ENCODE measurements at places on chromosomes 13 and 19.
A peak's percentile ranks its signal among the peaks of the same experiment; 100 is the strongest.

DNA sequence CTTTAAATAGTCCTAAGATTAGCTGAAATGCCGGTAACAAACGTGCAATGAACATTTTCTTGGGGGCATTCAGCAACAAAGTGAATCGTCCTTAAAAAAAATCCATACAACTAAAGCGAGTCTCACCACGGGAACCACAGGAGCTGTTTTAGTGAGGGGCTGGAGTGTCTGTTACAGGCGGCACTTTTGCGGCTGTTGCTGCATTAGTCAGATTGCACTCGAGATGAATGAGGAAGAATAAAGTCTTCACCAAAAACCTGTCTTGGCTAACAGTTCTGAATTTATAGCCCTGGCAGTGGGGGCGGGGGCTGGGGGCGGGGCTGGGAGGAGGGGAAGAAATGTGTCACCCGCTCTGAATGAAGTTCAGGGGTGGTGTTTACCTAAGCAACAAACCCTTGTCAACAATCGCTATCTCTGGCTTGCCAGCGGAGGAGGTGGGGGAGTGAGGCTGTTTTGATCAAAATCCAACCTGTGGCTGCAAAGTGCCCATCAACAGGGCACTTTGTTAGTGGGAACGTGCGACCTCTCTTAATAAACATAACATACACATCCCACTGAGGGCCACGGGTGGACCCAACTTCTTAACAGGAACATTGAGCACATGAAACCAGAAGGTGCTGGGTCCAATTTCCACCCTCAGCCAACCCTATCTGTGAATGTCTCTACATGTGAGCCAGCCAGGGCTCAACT is 44.5 kb downstream of the RFX2 start:
- DNase-seq = peak; percentile 65

GRCh38 chr13:49622174-49622946 is 5.9 kb upstream of the ARL11 start:
- DNase-seq = no peak

GRCh38 chr13:24692561-24692960 is 12.4 kb downstream of the ATP12A start:
- no peak for DNase-seq

GRCh38 chr19:50383852-50384684 is at the start of gene POLD1:
Gene POLD1 (plus strand): TSS chr19:50384347. CDS start chr19:50398852, 14,505 bp downstream.
- peak; percentile 99 for DNase-seq

- DNase-seq = no peak
Observed at GRCh38 chr13:52374873-52375411, 31.0 kb downstream of the THSD1 start.

GRCh38 chr13:84677836-84678235 is 795.6 kb upstream of the SLITRK1 start:
- DNase-seq = no peak

- DNase-seq = no peak
Observed at GRCh38 chr13:77310161-77310560, 16.7 kb downstream of the MYCBP2 start.

- no peak for DNase-seq
Observed at GRCh38 chr13:93104270-93104669, 122.3 kb upstream of the GPC6 start.

DNA sequence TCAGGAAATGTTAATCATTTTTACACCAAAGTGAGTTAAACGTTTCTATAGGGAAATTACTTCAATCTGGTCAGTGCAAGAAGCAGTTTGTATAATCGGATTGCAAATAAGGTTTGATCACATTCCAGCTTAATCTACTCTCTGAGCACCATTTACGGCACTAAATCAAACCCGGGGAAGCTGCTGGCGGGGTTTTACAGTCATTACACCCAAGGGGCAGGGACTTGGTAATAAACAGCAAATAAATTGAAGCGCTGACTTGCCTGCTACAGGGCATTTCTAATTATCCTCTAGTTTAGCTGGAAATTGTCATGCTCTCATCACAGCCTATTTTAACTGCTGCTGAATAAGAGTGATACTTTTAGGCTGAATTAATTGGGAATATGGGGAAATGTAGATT is 152.1 kb upstream of the SOX21 start:
- no peak for DNase-seq

- DNase-seq = peak; percentile 48
Observed at GRCh38 chr13:106533101-106533942, 2.1 kb downstream of the EFNB2 start.

GRCh38 chr13:24173795-24174194 is 13.3 kb downstream of the SPATA13 start:
- DNase-seq = no peak

DNA sequence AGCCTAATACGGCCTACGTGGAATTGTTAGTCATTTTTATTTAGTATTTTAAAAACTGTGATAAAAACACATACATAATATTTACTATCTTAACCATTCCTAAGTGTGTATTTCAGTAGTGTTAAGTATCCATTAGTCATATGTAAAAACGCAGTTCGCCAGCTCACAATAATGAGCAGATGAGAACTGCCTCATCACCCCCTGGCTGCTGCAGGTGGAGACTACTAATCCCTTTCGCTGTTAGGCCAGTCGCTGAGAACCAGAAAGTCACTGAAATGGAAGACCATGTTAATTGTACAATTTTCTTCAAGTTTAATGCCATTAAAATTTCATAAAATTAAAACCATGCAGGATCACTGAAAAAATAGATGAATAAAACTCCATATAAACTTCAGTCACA is 1.6 kb downstream of the ESD start:
- no peak for DNase-seq

DNA sequence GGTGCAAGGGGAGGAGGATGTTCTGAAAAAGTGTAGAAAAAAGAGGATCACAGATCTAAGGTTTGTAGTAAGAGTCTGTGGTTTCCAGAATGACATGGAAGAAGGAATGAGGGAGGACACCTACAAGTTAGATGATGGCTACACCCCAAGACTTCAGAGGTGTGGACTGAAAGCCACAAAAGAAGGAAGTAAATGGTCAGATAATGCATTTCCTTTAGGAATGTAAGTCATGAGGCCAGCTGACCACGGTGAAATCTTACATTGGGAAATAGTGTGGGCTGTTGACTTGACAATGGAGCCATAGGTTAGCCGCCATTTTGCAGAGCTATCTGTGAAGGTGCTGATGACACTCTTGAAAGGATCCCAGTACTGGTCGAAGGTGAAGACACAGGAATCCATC is 25.3 kb upstream of the FBXO27 start:
- no peak for DNase-seq

GRCh38 chr13:30572859-30573275 is 44.9 kb upstream of the USPL1 start:
- no peak for DNase-seq

- DNase-seq = no peak
Observed at GRCh38 chr19:51750400-51751094, 1.1 kb downstream of the FPR1 start.

DNA sequence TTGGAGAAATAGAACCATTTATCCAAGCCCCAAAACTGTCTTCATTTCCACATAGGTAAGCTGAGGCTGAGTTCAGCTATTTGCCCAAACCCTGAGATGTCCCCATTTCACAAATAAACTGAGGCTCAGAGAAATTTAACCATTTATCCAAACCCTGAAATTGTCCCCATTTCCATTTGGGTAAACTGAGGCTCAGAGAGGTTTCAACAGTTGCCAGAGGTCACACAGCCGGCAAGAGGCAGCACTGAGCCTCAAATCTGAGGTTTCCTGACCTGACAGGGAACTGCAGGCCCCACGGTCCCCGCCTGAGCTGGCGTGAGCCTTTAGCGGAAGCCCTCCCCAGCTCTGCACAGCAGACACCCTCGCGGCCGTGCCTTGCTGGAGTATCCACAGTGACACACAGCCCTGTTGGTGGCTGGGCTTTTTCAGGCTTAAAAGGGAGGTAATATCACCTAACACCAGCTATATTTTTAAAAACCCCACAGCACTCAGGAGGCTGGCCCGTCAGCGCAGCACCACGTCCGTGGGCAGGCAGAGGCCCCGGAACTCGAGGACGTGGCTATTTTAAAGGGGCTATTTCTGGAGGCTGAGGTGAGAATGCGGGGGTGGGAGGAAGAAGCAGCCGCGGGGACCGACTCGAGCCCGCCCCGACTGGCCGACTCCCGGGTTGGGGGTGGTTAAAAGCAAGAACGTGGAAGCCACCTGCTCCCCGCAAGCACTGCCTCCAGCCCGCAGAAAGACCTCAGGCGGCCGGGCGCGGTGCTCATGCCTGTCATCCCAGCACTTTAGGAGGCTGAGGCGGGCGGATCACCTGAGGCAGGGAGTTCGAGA is 18.5 kb downstream of the PTPRS start:
- DNase-seq = peak; percentile 45

DNA sequence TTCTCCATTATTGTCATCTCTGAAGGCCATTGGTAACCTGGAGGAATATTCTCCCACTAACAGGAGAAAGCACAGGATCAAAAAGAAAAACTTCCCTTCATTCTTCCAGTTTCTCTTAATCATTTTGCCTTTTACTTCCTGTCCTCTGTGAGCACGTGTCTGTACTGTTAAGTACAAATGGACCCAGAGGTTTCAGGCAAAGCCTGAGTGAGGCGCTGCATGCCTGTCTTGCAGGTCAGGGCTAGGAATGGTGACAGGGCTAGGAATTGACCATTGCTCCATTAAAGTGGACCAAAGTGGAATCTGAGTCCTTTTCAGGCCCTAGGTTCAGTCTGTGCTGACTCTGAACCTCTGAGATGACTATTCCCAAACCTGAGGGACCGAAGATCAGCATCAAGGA is 326.7 kb downstream of the SHISA2 start:
- DNase-seq = no peak

GRCh38 chr13:40101708-40102359 is 446.4 kb downstream of the COG6 start:
- DNase-seq = peak; percentile 67

DNA sequence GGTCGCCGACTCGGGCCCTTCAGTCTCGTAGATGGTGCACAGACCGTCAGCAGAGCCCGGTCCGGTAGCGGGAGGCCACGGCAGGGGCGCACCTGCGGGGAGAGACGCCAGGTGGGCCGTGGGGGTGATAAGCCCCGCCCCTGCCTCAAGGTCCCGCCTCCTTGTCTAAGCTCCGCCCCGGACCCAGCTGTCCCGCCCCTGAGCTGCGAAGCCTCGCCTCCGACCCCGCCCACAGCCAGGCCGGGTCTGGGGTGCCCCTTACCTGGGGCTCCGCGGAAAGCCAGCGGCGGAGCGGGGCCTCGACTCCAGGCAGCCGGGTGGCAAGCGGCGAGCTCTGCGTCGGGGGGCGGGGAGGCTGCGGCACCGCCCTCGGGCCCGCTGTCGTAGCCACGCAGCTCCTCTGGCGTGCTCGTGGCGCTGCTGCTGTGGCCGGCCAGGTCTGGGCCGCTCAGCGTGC is 4.7 kb downstream of the PRR36 start:
- peak; percentile 88 for DNase-seq

All from stimulated activated CD8-positive, alpha-beta memory T cell treated with anti-CD3 and anti-CD28 coated beads, Interleukin-4, amount 100 ng/mL, for 48 hours (primary cell).